ENCODE measurements at places on chromosomes 6 and 20. TPM values are rescaled to one million over a fixed set of nuclear protein-coding genes. Genes with fewer than 3 reads are reported as not detected.
A peak's percentile ranks its signal among the peaks of the same experiment; 100 is the strongest.

GRCh38 chr20:62617711-62618483, 24.4 kb upstream of the SLCO4A1 start:
- H3K27me3 ChIP-seq, result no peaks in the 10 kb centered on the region
- DNase-seq, result peak; percentile 80
- H3K4me3 ChIP-seq, result no peak overlapping the region
- H3K4me1 ChIP-seq, result peaks cover 45% of the 10 kb centered on the region
- peak overlapping the region; percentile 91 for H3K27ac ChIP-seq

GRCh38 chr6:151993364-151993763, 185.9 kb downstream of the ESR1 start:
- H3K4me3 ChIP-seq, result no peak overlapping the region
- no peaks in the 10 kb centered on the region for H3K27me3 ChIP-seq
- DNase-seq, result no peak
- no peak overlapping the region for H3K27ac ChIP-seq
- no peaks in the 10 kb centered on the region for H3K36me3 ChIP-seq

CAP2 gene
- total RNA-seq, result 11.6 TPM

TTK gene
- total RNA-seq, result 39.0 TPM

LIN28B gene
- total RNA-seq, result 0.11 TPM
